ENCODE measurements at places on chromosomes 7 and 10.

DNA sequence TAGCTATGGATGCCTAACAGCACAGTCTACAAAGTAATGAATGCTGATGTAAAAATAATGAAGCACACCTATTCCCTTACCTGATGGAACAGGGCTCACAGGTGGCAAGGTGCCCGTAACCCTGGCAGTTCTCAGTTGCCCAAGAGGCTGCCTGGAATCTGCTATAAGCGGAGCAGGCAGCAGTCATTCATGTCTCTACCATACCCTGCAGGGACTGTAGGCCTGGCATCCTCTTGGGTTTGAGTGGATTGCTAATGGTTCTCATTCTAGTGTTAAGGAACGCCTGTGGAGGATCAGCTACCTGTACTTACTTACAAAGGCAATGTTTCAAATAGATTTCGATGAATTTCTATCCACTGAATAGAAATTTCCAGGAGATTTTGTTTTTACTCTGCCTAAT, 38.4 kb downstream of the BAIAP2L1 start:
- no peak for DNase-seq

DNA sequence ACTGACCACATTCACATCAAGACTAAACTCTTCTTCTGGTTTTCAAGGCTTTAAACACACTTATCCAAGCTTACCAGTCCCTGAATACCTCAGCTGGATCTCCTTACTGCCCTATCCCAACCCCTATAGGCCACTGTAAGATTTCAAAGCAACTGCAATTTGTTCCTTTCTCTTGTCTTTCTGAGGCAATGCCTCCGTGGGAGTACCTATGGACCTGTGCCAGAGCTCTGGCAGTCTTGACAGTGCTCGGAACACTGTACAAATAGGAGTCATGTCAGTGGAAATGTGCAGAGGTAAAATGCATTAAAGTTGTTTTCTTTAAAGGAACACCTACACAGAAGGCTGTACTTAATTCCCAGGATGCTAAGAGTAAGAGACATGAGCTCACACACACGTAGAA, 124.7 kb downstream of the CNOT4 start:
- no peak for DNase-seq

DNA sequence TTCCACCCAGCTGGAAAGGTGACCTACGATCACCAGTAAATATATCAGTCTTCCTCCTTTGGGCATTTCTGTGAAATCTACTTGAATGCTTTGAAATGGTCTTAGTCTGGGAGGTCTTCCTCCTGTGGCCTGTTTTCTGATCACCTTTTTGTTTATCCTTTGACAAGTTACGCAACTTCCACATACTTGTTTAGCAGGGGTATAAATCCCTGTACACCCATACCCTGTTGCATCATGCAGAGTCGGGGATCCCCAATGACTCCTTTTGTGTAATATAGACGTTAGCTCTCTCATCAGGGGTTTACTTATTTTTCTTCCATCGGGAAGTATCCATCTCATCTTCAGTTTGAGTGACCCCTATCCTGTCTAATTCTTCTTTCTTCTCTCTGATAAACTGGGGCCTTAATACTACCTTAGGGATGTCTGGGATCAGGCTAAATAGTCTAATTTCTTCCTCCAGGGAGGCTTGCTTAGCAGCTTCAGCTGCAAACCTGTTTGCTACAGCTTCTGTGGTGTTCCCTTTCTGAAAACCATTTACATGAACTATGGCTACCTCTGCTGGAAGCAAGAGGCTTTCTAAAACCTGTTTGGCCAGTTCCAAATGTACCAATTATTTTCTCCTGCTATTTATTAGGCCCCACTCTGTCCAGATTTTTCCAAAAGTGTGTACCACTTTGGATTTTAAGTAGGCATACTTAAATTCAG, 25.8 kb downstream of the MAPK8 start:
- DNase-seq = no peak

DNA sequence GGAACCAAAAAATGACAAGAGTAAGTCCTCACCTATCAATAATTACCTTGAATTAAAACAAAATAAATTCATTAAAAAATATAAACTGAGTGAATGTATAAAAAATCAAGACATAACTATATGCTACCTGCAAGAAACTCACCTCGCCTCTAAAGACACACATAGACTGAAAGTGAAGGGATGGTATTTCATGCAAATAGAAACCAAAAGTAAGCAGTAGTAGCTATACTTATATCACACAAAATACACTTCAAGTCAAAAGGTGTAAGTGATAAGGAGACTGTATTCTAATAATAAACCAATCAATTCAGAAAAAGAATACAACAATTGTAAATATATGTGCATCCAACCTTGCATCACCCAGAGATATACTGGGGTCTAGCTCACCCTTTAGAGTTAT, 332.6 kb downstream of the SH2D4B start:
- DNase-seq = no peak

- peak; percentile 90 for DNase-seq
Observed at GRCh38 chr10:86226781-86227201, 139.8 kb downstream of the GRID1 start.

- DNase-seq = no peak
Observed at GRCh38 chr7:149680331-149681025, 92.9 kb downstream of the ZNF467 start.

- DNase-seq = peak; percentile 2
Observed at GRCh38 chr10:77062381-77062780, 575.2 kb downstream of the KCNMA1 start.

- DNase-seq = no peak
Observed at GRCh38 chr10:97937928-97938327, 88.3 kb downstream of the GOLGA7B start.

DNA sequence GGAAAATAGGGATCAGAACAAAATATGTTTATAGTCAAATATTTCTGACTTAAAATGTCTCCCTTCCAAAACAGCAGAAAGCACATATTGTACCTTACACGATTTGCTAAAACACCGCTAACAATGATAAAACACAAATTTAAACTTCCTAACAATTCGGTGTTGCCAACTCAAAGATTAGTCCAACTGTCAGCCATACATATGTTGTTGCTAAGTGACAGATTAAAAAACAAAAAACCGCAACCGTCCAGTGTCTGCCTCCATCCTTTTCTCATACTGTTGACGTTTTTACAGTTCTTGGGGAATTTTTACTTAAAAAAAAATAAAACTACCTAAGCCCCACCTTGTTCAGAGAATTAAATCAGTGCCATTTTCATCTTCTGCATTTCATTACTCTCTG, 118.0 kb downstream of the RAB11FIP2 start:
- DNase-seq = peak; percentile 52

GRCh38 chr10:17066000-17066399, 63.6 kb downstream of the CUBN start:
- DNase-seq = no peak

GRCh38 chr7:1125603-1125969, 34.4 kb downstream of the ZFAND2A start:
- DNase-seq = no peak

DNA sequence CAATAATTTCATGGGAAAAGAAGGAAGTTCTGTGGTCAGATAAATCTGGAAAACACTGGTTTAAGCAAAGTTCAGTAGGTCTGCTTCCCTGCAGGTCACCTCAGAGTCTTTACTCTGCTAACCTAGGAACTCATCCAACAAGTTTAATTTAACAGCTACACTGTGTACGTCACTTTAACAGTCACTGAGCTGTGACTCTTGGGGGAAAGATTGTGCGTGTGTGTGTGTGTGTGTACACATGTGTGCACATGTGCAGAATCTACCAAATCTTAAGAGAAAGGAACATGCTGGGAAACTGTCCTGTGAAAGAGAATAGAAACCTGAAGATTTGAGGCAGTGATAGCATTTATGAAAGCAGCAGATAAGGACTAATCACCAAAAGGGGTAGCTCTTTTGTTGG, 62.6 kb downstream of the IKZF1 start:
- no peak for DNase-seq

DNA sequence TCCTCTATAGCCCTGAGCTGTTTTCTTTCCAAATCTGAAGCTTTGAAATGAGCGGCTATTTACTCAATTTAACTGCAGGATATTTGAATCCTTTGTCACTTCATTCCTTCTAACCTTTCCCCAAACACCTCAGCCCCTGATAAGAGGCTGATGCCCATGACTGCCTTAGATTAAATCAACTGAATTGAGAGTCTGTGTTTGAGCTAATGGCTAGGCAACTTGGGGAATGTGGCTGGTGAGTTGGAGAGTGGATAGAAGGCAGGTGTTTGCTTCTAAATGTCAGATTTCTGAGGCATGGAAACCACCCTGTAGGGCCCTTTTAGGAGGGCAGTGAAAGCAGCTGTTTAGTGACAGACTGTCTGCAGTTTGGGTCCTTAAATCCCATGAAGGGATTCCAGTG, 759.9 kb downstream of the LRMDA start:
- DNase-seq = no peak

GRCh38 chr10:34187201-34187600, 627.9 kb downstream of the PARD3 start:
- DNase-seq = no peak

DNA sequence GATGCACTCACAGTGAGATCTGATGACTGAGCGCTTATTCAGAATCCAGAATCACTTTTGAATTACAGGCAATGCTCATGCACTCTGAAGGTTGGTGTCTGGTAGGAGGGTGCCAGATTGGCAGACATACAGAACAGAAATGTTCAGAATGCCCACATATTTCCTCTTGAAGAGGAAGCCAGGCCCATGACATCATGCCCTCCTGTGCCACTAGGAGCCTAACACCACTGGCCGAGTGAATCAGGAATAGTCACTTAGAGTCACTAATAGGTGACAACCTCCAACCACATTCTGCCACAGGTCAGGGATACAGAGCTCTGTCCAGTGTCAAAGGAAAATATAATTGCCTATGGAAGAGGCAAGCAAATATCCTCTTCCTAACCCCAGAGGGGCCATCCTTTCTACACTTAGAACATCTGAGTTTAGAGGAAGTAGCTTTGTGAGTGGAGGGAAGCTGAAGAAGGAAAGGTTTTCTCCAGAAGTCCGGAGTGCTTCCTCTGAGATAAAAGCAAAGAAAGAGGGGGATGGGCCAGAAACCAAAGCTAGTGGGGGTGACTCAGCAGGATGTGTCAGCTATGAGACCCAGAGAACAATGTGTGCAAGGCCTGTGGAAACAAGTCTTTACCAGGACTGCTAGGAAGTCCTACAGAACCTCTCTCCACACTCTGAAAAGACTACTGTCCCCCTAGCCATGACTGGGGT, 838.8 kb downstream of the GRID1 start:
- no peak for DNase-seq

DNA sequence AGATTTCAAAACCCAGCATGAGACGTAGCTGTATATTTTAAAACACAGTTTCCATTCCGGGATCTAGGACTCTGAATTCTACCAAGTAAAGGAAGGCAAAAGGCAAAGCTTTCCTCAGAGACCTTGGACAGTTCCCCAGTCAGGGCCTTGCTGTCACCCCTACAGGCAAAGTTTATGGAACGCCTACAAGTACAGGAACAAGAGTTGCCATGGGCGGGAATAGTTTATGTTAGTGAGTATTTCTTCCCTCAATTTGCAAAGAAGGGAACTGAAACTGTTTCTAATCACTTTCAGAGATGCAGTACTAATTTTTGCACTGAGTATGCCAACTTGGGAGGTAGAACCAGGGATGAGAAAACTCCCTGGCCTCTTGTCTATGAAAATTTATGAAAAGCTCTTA, 68.2 kb upstream of the LRGUK start:
- peak; percentile 75 for DNase-seq

- DNase-seq = no peak
Observed at GRCh38 chr10:31708474-31708873, 220.2 kb downstream of the ARHGAP12 start.

GRCh38 chr10:76043261-76043660, 611.8 kb downstream of the LRMDA start:
- DNase-seq = no peak

- DNase-seq = no peak
Observed at GRCh38 chr10:33542752-33543505, 208.5 kb upstream of the NRP1 start.

DNA sequence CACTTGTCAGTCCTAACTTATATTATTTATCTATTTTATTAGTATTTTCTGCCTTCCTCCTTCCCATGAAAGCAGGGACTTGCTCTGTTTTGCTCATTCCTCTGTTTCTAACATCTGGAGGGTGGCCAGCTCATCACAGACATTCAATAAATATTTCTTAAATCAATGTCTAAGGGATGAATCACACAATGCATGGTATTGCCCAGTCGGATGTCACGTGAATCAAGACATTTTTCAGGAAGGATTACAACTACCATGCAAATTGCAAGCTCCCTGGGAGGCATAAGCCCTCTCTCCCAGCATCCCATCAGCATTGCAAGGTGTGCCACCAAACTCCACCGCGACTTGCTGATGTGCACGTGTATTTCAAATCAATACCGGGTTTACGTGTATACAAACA, 146.6 kb upstream of the RNF32 start:
- no peak for DNase-seq

DNA sequence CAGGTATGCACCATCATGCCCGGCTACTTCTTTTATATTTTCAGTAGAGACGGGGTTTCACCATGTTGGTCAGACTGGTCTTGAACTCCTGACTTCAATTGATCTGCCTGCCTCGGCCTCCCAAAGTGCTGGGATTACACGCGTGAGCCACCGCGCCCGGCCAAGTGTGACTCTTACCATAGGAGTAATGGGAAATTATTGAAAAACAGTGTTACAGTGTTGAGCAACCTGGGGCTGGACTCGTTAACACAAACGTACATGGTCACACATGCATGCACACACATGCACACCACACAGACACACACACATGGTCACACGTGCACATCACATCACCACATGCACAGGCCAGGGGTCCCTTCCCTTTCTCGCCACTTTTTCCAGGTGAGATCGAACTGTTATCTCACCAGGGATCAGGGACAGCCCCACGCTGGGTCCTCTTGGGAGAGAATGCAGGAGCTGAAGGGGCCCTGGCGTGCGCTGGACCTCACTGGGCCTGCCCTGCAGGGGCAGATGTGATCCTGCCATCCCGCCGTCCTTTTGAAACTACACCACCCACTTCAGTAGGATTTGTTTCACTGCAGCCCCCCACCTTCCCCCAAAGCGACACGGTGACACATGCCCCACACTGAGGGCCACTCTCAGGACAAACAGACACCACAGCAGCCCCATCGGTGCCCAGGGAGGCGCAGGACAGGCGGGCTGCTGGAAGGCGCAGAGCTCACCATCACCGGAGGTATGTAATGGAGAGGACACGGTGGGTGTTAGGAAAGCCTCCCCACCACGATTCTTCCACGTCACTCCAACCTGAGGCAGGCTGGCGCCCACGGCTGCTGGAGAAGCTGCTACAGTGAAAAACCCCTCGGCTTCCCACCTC, 10.2 kb downstream of the RADIL start:
- no peak for DNase-seq

DNA sequence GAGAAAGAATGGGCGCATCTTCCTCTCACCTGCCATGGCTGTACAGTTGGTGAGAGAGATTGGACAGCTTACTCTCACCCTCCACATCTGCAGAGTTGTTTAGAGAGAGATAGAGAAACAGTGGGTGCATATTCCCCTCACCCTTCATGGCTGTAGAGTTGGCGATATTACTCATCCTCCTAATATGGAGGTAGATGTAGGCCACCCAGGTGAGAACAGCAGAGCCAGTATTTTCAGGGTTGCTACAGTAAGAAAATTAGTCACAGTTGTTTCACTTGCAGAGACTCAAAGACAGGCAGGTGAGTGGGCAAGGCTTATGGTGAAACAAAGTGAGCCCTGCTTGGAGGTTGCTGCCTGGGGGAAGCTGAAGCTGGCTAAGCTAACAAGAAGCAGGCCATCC, 65.0 kb upstream of the PFKP start:
- DNase-seq = no peak

Data from MV-4-11 (cell line).